Fibroblast of skin of right quadriceps (primary cell): ENCODE measurements at places on chromosomes 6 and 20.

GRCh38 chr20:58877976-58878360 lies 25.5 kb downstream of the GNAS start:
- no peak for DNase-seq

DNA sequence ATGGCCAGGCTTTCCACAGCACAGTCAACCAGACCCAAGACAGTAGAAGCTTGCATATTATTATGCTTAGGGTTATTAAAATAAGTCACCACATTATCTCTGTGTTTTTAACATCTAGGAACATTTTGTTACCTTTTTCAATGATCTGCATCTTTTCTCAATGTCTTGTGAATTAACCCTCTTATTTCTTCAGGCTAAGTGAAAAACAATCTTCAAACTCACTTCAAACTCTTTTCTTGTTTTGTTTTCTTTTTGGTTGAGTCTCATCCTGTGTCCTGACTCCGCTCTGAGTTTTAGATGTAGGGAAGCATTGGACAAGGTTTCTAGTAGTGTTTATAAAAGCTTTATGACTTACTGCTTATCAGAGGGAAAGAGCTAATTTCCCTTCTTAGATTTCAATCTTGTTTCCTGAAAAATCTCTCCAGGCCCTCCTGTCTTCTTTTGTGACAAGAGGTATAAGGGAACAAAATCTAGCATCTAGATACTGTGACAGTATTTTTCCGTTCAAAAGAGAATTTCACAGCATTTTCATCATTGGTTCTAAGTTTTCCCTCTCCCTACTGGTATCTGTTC lies 26.2 kb downstream of the NOX3 start:
- no peak for DNase-seq

- DNase-seq: no peak
Observed at GRCh38 chr6:119436583-119436982, 87.0 kb upstream of the MAN1A1 start.

GRCh38 chr6:79544299-79544927 lies 7.2 kb upstream of the LCA5 start:
- peak; percentile 69 for DNase-seq

GRCh38 chr6:12265791-12266190 lies 24.4 kb upstream of the EDN1 start:
- peak; percentile 67 for DNase-seq

- DNase-seq: peak; percentile 90
Observed at GRCh38 chr6:156425359-156426020, 351.7 kb upstream of the ARID1B start.

DNA sequence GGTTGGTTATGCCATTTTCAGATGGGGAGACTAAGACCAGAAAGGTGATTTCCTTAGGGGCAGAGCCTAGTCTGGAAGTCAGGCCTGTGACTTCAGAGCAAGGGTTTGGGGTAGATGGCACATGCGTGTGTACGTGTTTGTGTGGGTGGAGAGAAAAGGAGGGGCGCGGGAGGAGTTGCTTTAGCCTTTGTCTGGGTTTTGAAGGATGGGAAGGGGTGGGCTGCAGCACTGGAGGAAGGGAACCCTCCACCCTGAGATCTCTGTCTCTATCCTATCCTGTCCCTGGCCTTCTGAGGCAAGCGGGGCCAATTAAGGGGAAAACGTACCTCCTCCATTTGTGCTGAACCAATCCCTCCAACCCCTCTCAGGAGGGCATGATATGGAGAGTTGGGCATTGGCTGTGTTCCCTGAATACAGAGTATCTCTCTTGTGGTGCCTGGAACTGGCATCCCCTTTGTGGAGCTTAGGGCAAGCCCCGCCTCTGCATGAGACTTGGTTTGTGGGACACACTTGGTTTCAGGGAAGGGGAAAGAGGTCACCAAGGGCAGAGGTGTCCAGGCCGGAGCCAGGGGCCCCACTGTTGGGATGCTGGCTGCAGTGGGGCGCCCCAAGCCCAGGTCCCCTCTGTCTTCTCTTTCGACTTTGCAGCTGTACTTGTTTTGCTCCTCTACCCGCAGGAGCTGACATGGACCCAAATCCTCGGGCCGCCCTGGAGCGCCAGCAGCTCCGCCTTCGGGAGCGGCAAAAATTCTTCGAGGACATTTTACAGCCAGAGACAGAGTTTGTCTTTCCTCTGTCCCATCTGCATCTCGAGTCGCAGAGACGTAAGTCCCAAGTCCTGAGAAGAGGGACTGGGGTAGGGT lies at the start of gene DBNDD2:
DBNDD2 (plus strand) TSS at position 507 of the 863 bp plus-strand sequence; CDS start at position 686, 179 bp downstream.
- DNase-seq: no peak

- peak; percentile 92 for DNase-seq
Observed at GRCh38 chr6:135935941-135936601, 84.6 kb downstream of the PDE7B start.

DNA sequence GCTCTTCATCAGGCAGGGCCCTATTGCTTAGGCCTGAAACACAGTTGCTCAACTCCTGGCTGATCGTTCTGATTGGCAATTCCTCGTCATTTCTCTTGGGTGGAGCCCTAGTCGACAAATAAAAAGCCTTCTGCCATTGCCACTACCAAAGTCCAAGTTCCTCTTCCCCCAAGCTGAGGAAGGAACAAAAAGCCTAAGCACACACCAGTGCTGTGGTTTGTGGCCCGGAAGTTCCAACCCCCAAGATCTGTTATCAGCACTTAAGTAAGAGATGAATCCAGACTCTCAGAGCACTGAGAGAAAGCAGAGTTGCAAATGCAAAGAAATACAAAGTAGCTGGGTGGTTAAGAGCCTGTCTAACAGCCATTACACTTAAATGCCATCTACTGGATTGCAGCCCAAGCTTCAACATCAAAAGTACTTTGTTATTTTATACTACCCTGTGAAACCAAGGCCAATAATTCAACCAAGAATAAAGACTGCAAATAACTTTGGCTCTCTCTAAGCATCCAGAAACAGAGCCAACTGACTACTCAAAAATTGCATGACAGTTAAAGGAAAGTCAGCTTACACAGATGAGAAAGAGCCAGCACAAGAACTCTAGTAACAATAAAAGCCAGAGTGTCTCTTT lies 1024.0 kb downstream of the GRIK2 start:
- no peak for DNase-seq

DNA sequence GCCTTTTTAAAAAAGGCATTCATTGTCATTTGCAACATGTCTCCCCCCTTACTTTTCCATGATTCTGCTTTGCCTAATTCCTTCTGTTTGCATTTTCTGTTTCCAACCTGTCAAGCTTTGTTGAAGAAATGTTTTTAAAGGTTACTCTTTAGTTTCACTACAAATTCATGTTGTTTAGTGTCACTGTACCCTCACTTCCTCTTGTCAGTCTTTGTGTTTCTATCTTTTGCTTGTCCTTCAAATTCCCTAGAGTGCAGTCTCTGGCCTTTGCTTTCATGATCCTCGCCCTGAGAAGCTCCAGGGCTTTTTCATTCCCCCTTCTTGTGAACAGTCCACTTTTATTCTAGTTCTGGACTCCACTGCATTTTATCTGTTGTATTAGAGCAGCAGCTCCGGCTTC lies 90.6 kb downstream of the MAP3K4 start:
- no peak for DNase-seq

DNA sequence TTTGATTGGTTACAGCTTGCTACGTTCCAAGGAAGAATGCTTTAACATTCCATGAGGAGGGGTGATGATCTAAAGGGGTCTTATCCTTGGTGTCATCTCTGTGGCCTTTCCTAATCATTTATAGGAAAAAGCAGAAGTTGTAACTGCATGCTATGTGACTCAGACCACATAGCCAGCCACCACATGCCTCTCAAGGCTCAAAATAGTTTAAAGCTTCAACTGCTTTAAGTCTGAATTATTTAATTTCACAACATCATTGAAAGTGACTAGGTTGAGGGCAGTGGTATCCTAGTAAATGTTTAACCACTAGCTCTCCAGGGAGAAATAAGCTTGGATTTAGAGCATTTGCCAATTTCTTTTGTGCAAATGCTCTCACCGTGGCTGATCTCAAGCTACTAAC lies 29.7 kb downstream of the MC3R start:
- DNase-seq: no peak
